Muscle of arm (tissue), 14 donors: ENCODE measurements at places on chromosomes 2 and 18. TPM values are rescaled to one million over a fixed set of nuclear protein-coding genes. Genes with fewer than 3 reads are reported as not detected.
A peak's percentile ranks its signal among the peaks of the same experiment; 100 is the strongest.

EVA1A gene
- polyA plus RNA-seq, result 4.9 TPM

- no peak for DNase-seq
These were observed 9.9 kb upstream of the FOSL2 start for GRCh38 chr2:28382755-28383154.

G6PC2 gene
- not detected for polyA plus RNA-seq

DNA sequence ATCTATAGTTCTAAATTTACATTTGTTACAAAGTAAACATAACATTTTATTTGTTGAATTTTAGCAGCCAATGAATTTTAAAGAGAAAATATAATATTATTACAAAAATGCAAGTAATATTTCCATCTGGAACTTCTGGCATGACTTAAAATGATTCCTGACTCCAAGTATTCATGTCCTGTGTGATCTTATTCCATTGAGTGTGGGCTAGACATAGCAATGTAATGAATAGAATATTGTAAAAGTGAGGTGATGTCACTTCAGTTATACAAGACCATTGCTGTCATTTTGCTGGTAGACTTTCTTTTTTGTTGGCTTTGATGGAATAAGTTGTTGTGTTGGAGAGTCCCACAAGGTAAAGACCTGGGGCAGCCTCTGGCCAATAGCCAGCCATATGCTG is 912.2 kb upstream of the PIK3C3 start:
- DNase-seq, result peak; percentile 11

DNA sequence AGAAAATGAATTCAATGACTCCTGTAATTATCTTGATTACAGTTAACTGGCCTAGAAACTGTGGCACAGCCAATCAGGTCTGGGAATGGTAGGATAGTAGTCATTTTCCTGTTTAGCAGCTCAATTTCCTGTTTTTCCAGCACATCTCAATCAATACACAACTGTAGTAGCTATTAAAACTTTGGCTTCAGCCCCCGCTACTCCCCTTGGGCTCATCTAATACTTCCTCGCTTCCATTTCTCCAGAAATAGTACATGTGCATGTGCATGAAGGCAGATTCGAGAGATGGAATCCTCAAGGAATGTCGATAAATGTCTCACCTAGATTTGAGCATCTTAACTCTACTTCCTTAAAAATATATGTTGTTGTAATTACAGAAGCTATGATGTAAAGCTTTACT is 9.7 kb downstream of the COBLL1 start:
- DNase-seq, result no peak

- DNase-seq, result no peak
These were observed 110.9 kb upstream of the FOSL2 start for GRCh38 chr2:28281739-28282138.

- no peak for DNase-seq
These were observed 69.2 kb downstream of the FAM161A start for GRCh38 chr2:61784643-61785042.

AGPS gene
- 31.5 TPM for polyA plus RNA-seq

CD8A gene
- 0.20 TPM for polyA plus RNA-seq

GAD1 gene
- polyA plus RNA-seq, result 1.3 TPM

ANKRD23 gene
- not detected for polyA plus RNA-seq

TXNDC2 gene
- polyA plus RNA-seq, result not detected

- DNase-seq, result no peak
These were observed 117.9 kb downstream of the CDC42EP3 start for GRCh38 chr2:37553411-37554154.

DNA sequence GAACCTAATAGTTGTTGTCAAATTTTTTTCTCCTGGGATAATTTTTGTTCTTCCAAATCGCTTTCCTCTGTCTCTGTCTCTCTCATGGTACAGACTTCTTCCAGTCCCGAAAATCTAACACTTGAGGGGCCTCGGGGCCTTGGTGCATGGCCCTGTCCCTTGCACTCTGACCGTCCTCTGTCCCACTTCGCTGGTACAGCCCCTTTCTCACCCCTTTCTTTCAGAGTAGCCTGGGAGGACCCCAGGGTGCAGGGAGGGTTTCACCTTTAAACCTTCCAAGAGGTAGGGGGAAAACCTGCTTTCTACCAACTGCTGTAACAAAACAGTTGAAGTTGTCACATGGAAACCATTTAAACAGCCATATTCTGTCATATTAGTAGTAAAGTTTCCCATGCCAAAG is 22.2 kb upstream of the FAHD2A start:
- DNase-seq, result no peak
